ENCODE measurements at places on chromosomes 2 and 18.

DNA sequence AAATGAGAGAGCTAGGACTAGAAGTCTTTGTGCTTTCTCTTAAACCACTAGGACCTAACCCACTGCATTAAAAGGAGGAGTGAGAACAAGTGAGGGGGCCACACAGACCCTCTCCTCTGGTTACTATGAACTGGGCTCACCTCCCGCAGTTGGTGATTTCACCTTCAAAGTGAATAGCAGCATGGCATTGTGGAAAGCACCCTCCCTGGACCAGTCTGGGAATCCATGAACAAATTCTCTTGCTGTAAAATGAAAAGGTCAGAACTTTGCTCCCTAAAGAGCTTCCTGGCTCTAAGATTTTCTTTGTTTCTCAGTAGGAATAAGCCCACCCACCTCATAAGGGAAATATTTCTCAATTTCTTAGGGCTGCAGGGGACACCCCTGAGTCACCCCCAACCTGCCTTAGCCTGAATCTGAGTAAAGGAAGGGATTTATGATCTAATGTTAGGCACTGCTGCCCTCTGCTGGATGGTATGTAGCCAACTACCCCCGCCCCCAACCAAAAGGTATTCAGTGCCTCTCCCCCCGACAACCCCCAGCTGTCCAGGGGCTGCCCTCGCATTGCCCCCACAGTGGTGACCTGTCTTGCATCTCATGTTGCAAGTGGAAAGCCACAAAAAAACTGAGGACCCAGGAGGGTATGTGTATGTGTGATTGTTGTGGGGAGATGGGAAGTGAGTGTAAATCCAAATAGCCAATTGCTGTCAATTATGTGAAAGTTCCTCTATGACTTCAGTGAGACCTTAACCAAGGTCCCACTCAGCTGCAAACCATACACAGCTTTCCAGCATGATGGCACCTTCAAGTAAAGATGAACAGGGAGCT lies 230.9 kb upstream of the SLC14A2 start:
- DNase-seq = peak; percentile 1

- no peak for DNase-seq
Observed at GRCh38 chr2:74507926-74508520, 528 bp upstream of the PCGF1 start.

GRCh38 chr2:98156304-98156703 lies 69.3 kb downstream of the VWA3B start:
- DNase-seq = no peak

GRCh38 chr2:88855620-88856408 lies 164.3 kb downstream of the RPIA start:
- no peak for DNase-seq

- no peak for DNase-seq
Observed at GRCh38 chr2:74048843-74049519, 64.3 kb downstream of the TET3 start.

- DNase-seq = no peak
Observed at GRCh38 chr2:66587216-66587615, 152.3 kb downstream of the MEIS1 start.

DNA sequence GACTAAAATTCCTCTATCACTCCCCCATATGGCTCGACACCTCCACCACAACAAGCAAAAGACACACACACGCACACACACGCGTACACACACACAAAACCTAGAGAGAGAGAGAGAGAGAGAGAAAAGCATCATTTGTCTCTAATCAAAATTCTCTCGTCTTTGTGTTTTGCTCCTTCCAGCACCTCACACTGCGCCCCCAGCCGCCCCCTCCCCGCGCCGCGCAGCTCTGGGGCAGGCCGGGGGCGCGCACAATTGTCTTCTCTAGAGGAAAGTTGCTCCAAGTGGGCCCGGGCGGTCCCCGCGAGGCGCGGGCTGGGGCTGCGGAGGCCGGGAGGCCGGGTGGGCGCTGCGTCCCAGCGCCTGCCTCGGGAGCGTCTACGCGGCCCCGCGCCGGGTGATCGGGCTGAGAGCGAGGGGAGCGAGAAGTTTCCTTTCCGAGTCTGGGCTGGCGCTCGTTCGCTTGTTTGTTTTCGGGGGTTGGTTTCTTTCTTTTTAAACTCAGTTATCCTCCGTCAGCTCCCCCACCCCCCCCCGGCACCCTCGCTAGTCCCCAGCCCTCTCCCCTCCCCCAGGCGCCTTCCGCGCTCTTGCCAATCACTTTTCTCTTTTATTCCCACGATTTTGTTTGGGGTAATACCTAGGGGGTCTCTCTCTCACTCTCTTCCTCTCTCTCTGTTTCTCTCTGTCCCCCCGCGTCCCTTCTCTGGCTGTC lies 4.1 kb downstream of the ZEB2 start:
- no peak for DNase-seq

GRCh38 chr18:76821875-76822505 lies 367 bp upstream of the ZNF236 start:
- peak; percentile 51 for DNase-seq

DNA sequence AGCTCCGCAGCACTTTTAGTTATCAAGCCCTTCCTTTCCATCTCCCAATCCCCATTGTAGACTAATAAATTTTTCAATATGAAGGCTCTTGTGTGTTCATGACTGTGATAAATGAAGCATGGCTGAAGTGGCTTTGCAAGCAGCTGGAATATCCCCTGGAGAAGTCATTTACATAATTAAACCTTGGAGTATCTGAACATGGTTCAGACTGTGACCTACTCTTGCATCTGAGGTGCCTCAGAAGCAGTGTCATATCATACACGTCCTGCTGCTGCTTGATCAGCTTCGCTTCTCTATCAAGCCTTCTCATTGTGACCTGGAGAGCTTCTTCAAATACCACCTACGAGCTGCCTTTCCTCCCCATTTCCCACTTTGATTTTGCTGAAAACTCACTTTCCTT lies 48.4 kb upstream of the ZNF397 start:
- no peak for DNase-seq

DNA sequence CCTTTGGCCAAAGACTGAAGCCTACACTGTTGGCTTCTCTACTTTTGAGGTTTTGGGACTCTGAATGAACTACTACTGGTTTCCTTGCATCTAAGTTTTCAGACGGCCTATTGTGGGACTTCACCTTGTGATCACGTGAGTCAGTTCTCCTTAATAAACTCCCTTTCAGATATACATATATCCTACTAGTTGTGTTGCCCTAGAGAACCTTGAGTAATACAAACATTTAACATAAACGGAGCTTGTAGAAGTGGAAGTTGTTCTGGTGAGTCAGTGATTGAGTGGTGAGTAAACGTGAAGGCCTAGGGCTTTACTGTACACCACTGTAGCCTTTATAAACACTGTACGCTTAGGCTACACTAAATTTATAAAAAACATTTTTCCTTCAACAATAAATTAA lies 107.2 kb upstream of the CDH2 start:
- no peak for DNase-seq

GRCh38 chr2:171319164-171319810 lies 114.5 kb downstream of the METTL8 start:
- peak; percentile 41 for DNase-seq

- DNase-seq = no peak
Observed at GRCh38 chr18:34258176-34258575, 33.5 kb upstream of the NOL4 start.

GRCh38 chr2:170530284-170530745 lies 184.8 kb upstream of the SP5 start:
- no peak for DNase-seq

GRCh38 chr18:32200766-32201165 lies 10.9 kb downstream of the MEP1B start:
- no peak for DNase-seq

DNA sequence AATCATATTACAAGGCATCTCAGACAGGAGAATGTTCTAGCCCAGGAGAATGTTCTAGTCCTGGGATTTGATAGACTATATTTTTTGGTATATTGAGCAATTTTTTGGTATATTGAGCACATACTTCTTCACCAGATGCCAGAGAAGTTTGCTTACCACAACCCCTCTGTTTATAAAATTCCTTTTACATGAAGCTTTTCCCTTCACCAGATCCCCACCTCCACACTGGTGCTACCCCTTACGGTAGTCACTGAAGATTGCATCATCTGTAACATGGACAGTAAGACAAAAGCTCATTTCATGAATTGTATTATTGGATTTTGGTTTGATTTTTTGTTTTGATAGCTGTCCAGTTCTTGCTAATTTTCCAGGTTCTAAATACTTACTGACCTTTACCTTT lies 7.2 kb upstream of the HNMT start:
- no peak for DNase-seq

DNA sequence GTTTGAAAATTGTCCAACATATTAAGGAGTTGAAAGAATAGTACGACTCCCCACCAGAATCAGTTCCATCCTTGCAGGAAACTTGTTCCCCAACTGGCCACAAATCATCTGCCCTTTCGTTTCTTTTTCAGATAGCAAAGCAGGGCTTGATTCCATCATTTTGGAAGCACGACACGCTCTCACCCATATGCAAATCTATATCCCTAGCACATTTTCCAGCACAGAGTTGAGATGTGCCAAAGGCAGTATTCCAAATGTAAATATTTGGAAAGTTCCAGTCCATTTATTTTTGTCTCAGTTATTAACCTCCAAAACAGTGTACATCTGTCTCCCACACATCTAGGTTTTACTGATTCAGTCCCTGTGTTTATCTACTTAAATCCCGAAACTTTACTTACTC lies 128.8 kb upstream of the BCL2L11 start:
- DNase-seq = no peak

DNA sequence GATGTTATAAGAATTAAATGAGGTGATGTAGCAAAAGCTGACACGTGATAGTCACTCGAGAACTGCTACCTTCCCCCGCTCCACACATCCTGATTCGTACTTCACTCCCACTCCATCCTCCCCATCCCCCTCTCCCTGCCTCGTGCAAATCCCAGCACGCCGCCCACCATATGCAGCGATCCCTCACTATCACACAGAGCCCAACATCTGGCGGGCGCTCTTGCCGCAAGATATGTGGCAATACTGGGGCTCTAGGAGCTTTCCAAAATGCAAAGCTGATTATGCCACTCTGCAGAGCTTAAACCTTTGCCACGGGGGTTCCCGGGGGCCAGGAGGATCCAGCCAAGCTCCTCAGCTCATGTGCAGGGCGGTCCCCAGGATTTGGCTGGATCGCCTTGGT lies 37.4 kb downstream of the DNMT3A start:
- DNase-seq = no peak

GRCh38 chr18:44452346-44452745 lies 228.3 kb upstream of the SETBP1 start:
- no peak for DNase-seq

GRCh38 chr2:216281316-216281715 lies 91.0 kb downstream of the MARCHF4 start:
- no peak for DNase-seq

DNA sequence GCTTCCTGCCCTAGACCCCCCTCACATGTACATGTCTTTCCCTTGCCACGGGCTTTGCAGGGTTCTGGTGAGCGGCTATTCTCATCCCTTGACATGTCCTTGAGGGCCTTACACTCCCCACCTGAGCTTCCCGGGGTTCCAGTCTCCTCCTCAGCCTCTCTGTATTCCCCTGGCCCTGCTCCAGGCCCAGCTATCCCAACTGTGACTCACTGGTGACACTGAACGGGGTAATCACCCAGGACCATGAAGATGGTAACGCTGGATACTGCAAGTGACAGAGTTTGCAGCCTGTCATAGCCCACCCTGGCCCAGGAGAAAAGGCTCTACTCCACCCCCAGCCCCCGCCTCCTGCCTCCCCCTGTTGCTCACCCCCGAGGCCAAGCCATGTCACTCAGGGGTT lies 27.3 kb downstream of the KIF3C start:
- DNase-seq = no peak

- DNase-seq = no peak
Observed at GRCh38 chr2:70854411-70854810, 18.8 kb upstream of the CD207 start.

GRCh38 chr2:42127425-42128424 lies 41.4 kb upstream of the EML4 start:
- DNase-seq = peak; percentile 15

DNA sequence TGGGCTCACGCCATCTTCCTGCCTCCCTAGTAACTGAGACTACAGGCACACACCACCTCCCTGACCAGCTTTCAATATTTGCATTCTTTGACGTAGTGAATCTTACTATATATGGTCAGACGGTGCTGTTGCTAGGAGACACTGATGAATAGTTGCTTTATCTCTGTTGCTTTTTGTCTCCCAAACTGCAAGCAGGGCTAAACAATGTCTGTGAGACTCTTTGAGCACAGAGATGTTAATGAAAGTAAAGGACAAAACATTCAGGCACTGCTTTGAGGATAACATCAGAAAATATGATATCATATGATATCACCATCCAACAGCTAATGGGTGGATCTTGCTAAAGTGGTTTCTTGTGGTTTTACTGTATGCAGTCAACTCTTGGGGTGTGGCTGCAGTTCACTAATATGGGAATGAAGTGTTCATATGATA lies 43.0 kb downstream of the EMILIN2 start:
- DNase-seq = no peak
